ENCODE measurements at places on chromosomes 11 and 22.

GRCh38 chr11:119509969-119510401, 87.0 kb upstream of the THY1 start:
- no peak for DNase-seq

DNA sequence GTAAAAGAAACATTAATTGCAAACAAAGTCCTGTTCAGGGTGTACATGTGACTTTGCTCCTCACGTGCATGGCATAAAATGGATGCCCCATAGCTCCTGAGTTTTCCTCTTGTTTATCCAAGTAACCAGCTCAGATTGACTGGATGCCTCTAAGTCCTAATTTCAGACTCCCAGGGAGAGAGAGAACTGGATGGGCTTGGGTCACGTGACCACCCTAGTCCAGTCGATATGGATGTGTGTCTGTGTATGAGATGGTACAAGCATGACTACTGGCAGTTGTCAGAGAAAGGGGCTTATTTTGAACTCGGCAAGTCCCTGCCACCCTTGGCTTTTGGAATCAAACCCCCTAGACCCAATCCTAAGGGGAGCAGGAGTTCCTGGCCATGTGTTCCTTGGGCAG, 35.4 kb upstream of the PLET1 start:
- no peak for DNase-seq

GRCh38 chr22:27435844-27436576, 365.5 kb downstream of the MN1 start:
- DNase-seq, result no peak

GRCh38 chr11:120120805-120121335, 17.0 kb downstream of the TRIM29 start:
- DNase-seq, result no peak

DNA sequence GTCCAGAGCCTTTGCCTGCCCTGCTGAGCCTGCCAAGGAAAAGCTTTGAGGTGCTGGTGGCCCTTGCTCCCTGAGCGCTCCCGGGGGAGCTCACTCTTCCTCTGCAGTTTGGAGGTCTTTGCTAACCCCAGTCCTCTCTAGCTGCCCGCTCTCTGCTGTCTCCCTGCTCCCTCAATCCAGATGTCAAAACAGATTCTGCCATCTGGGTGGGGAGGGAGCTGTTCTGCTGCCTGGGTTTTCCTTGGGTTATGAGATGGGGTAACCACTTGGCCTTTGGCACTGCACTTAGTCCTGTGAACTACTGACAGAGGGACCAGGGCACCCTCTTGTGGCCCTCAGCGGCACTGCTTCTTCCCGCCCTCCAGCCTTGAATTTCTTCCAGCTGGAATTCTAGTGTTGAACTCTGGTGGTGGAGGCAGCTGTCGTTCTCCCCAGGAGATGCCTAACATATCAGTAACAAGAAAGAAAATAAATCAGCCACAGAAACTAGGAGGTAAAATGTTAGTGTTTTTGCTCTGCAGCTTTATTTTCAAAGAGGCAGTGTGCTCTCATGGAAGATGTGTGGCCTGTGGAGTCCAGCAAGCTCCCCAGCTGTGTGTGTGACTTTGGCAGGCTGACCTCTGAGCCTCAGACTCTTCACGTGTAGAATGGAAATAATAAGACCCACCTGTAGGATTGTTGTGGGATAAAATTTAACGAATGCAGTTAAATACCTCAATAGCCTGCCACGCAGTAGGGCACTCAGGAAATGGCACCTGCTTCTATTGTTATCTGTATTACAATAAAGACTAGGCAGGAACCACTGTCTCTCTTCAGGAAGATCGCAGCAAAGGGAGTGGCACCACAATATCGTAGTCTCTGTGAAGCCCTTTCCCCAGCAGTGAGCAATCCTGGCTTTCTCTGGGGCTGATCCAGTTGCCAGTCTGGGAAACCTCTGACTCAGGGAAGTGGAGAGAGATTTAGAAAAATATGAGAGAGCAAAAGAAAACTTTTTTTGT, 23.4 kb downstream of the ARFGAP2 start:
- no peak for DNase-seq

DNA sequence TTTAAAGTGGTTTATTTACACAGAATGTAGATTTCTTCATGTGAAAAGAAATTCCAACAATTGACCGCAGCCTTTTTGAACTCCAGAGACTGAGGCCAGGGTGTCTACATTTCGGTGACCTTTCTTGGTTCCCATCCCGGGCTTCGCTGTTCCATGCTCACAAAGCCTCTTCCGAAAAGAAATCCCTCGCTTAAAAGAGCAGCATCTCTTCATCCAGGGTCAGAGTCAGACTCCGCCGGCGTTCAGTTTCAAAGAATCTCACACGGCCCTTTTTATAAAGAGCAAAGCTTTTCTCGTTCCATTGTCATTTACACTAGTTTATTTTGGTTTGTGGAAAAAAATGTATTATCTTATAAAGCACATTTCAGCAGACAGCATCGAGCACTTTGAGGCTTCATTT, 530.6 kb upstream of the B3GAT1 start:
- no peak for DNase-seq

DNA sequence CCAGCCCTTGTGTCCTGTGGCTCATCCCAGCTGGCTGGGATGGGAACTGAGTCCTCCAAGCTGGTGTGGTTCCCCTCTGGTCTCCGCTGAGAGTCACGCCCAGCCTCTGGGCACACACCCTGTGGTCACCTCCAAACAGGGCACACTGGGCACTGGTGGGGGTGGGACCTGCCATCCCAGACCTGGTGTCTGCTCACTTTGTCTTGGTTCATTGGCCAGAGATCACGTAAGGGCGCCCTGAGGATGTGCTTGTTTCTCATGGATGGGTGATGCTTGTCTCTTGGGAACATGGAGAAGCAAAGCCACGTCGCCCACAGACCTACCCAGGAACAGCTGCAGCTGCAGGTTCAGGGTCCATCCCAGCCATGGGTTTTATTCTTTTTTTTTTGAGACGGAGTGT, 43.1 kb downstream of the LRP5 start:
- DNase-seq, result no peak

DNA sequence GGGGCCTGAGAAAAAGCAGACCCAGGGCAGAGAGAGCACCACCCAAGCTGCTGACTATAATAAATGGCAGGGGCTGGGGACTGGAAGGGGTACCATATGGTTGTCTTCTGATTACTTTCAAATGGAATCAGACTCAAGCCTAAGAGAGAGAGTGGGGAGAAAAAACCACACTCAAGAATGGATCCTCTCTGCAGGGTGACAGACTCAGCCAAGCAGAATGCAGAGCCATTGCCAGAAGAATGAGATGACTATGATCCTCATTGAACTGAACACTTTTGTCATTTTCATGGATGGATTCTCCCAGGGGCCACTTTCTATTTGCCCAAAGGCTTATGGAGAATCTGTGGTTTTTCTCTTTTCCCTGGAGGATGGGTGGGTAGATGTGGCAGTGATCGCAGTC, 8.7 kb downstream of the UBASH3B start:
- DNase-seq, result no peak

DNA sequence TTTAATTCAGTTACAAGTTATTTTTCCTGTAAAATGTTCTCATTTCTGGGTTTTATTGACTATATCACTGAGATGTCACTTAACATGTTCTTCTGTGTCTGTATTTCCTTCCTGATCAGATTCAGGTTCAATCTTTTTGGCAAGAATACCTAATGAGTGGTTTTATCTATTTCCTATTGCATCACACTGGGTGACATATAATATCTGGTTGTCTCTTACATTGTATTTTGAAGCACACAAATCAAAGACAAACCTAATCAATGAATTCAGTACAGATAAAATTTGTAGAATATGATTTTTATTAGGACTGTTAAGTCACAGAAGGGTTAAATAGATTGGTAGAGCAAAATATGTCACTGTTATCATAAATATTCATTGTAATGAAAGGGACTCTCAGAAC, 60.4 kb downstream of the BCL2L13 start:
- DNase-seq, result no peak

- no peak for DNase-seq
These were observed 6.8 kb downstream of the APOL1 start for GRCh38 chr22:36259615-36260300.

- no peak for DNase-seq
These were observed 1059.7 kb downstream of the OPCML start for GRCh38 chr11:132472411-132473172.

DNA sequence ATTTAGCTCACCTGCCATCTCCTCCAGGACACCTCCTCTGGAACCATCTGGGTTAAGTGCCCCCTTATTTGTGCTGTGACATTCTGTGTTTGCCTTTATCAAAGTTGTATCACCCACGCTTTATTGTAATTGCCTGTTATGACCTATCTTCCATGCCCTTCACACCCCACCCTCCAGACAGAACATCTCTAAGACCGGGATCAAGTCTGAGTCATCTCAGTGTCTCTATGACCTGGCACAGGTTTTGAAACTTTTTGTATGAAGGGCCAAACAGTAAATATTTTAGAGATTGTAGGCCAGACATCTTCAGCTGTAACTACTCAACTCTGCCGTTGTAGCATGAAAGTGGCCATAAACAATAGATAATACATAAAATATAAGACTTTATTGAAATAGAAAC, 161.8 kb downstream of the SPON1 start:
- no peak for DNase-seq

GRCh38 chr11:7522546-7522945, 8.7 kb downstream of the PPFIBP2 start:
- DNase-seq, result no peak

GRCh38 chr11:2300290-2300935, 1.3 kb downstream of the C11orf21 start:
- DNase-seq, result no peak

DNA sequence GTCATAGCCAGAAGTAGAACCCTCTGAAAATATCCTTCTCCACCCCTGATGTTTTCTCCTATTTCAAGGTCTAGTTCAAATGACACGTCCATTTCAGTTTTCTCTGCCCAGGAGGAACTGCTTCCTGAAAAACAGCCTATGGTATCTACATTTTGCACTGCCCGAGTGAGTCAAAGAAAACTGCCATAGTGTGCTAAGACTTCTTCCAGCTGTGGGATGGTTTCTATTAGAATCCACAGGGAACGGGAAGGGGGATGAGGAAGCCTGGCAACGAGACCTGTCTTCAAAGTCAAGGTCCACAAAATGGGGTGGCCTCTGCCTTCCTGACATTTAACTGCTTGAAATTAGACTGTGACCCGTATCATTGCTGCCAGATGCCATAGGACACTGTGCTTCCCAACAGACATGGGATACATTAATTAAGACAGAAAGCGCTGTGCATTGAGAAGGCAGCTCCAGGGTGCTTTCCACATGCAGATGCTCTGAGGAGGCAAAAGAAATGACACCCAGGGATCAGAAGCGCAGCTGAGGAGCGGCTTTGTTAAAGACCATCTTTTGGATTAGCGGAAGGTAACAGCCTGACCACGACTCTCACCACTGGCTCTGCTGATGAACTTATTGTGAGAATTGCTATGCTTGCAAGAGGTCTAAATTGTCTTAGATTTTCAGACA, 39.4 kb upstream of the NUP50 start:
- DNase-seq, result no peak

DNA sequence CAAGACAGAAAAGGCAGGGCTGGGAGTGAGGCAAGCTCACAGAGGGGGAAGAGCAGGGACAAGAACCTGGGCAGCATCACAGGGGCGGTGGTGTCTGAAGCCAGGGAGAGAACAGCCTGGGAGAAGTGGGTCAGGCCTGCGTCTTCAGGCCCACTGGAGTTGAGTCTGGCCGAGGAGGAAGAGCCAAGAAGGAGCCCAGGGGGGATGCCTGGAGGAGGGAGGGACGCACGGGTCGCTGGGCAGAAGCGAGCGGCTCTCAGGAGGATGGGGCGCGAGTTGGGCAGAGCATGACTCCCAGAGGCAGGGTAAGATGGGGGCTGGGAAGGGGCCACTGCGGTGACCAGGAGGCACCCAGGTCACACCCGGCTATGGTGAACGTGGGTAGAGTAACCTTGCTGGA, 18.5 kb downstream of the LRFN4 start:
- DNase-seq, result no peak

GRCh38 chr11:30131535-30131934, 99.3 kb upstream of the FSHB start:
- DNase-seq, result no peak

- no peak for DNase-seq
These were observed 513.1 kb downstream of the MIAT start for GRCh38 chr22:27170491-27170890.

DNA sequence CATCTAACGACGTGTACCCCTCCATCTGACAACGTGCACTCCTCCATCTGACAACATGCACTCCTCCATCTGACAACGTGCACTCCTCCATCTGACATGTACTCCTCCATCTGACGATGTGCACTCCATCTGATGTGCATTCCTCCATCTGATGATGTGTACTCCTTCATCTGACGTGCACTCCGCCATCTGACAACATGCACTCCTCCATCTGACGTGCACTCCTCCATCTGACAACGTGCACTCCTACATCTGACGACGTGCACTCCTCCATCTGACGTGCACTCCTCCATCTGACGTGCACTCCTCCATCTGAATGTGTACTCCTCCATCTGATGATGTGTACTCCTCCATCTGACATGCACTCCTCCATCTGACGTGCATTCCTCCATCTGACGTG, 8.0 kb upstream of the IL17REL start:
- no peak for DNase-seq

GRCh38 chr11:65500387-65501185, 1.7 kb downstream of the MALAT1 start:
- DNase-seq, result no peak

GRCh38 chr11:8531312-8531711, 62.7 kb downstream of the STK33 start:
- DNase-seq, result no peak

GRCh38 chr11:70399681-70400112, 1.4 kb downstream of the CTTN start:
- DNase-seq, result no peak

DNA sequence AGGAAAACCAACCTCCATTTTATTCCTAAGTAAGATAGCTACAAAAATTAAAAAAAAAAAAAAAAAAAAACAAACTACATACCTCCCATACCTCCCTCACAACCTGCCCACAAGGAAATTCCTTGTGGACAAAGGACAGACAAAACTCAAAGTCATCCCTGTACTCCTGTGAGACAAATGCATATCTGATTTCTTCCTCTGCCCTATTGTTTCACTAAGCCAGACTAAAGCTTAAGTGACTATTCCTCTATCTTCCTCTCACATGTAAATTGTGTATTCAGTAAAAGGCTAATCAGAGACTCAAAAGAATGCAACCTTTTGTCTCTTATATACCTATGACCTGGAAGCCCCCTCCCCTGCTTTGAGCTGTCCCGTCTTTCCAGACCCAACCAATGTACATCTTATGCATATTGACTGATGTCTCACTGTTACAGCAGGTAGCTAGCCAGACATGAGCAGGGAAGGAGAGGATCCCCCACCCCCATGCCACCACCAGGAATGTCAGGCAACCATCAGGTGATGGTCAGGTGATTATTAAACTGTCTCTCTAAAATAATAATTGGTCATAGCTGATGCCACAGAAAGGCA, 289.4 kb downstream of the SBF2 start:
- no peak for DNase-seq

- DNase-seq, result no peak
These were observed 6.1 kb upstream of the STIM1 start for GRCh38 chr11:3849297-3849874.

All from stimulated activated CD8-positive, alpha-beta memory T cell treated with anti-CD3 and anti-CD28 coated beads, Interleukin-7, amount 100 ng/mL, for 48 hours (primary cell).